ENCODE measurements at places on chromosomes 12 and 14.

DNA sequence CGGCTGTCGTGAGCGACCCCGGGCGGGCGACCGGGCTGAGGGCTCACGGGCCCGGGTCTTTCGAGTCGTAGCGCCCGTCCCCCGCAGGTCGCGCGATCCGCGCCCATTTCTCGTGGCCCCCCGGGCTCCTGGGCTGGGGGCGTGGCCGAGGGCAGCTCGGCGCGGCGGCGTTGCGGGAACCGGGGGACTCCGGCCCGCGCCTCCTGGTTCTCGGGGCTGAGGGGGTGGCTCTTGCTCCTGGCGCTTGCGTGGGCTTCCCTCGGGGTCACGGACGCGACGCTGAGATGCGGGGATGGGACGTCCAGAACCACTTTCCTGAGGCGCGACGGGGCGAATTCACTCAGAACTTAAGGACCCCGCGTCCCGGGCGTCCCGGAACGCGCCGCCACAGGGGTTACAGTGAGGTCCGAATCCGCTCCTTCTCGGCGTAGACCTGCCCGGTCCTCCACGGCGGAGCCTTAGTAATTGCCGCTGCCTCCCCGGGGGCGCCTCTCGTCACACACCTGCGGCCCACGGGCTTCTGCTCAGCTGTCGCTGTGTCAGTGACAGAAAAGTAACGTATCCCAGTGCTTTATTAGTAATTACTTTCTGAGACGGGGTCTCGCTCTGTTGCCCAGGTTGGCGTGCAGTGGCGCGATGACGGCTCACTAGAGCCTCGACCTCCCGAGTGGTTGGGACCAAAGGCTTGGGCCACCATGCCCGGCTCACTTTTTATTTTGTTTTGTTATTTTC is 606 bp downstream of the EP400 start:
- no peak for DNase-seq

DNA sequence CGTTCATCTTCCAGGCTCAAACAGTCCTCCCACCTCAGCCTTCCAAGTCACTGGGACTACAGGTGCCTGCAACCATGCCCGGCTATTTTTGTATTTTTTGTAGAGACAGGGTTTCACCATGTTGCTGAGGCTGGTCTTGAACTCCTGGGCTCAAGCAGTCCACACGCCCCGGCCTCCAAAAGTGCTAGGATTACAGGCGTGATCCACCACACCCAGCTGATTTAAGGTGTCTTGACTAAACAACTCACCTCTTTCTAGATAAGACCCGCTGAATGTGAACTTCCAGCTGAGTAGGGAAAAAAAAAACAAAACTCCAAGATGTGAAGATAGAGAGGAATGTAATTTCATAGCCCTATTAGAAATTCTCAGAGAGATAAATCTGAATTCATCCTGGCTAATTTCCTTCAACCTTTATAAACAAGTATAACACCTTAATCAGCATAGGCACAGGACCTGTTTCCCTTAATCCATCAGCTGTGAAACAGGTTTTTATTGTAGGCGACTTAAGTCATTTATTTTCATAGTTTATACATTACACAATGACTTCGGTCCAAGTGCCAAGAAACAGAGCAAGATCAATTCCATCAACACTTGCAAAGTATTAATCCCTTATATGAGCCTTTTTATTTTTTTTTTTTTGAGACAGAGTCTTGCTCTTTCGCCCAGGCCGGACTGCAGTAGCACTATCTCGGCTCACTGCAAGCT is 51.5 kb downstream of the HCAR2 start:
- no peak for DNase-seq

GRCh38 chr14:98904677-98905076 is 367.3 kb downstream of the BCL11B start:
- DNase-seq = no peak

- DNase-seq = no peak
Measured at GRCh38 chr12:93100610-93101009, 171.5 kb upstream of the EEA1 start.

GRCh38 chr14:65704850-65705249 is 292.3 kb downstream of the FUT8 start:
- no peak for DNase-seq

- no peak for DNase-seq
Measured at GRCh38 chr14:44979740-44980356, 17.9 kb downstream of the TOGARAM1 start.

- no peak for DNase-seq
Measured at GRCh38 chr14:99790978-99791376, 2.2 kb upstream of the EML1 start.

DNA sequence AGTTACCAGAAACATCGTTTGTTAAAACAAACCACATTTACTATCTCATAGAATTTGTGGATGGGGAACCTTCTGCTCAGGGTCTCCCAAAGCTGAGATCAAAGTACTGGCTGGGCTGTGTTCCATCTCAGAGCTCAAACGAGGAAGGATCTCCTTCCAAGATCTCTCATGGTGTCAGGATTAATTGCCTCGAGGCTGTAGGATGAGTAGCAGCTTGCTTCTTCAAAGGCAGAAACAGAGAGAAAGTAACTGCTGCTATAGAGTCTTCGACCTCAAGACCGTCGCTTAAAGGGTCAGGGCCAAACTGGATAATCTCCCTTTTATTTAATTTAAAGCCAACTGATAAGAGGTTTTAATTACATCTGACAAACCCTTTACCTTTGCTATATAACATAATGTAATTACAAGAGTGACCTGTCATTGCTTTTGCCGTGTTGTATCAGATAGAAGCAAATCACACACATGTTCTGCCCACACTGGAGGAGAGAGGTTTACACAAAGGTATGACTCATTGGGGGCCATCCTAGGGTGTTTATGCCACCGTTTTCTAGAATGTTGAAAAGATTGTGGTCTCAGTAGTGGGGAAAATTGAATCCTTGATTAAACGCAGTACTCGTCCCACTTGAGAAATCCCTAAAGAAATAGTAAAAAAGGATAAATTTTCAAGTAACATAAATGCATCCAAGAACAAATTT is 868.8 kb upstream of the TMEM132C start:
- no peak for DNase-seq

DNA sequence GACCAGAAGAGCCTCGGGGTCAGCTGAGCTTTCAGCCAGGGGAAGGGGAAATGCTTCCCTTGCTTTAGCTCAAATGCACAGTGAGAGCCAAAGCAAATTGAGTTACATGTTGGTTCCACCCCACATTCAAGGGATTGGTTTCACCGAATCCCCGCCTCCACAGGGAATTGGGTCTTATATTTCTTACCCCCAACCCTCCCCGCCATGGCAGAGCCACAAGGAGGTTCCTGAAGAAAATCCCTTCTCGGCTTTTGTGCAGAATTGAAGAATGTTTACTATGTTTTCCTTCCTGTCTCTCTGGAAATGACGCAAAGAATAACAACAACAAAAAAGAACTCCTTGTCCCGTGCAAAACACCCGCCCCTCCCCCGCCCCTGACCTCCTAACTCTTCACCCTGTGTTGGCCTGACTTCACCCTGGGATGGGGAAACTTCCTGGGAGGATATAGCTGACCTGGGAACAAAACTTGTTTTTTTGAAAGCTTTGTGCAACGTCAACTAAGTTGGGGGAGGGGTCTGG is 21.9 kb upstream of the CIPC start:
- no peak for DNase-seq

DNA sequence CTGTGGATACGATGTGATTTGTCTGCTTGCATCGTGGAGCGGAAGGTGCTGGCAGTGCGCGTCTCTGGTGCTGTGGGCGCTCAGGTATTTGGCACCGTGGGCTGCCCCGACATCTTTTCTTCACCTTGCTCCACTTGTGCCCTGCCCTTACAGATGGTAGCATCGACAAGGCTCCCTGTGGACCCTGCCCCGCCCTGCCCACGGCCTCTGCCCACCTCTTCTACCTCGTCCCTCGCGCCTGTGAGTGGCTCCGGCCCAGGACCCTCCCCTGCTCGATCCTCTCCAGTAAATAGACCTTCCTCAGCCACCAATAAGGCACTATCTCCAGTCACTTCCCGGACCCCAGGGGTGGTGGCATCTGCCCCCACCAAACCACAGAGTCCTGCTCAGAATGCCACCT is 36.6 kb downstream of the EP400 start:
- DNase-seq = no peak

- no peak for DNase-seq
Measured at GRCh38 chr14:56328021-56328420, 209.8 kb downstream of the PELI2 start.

DNA sequence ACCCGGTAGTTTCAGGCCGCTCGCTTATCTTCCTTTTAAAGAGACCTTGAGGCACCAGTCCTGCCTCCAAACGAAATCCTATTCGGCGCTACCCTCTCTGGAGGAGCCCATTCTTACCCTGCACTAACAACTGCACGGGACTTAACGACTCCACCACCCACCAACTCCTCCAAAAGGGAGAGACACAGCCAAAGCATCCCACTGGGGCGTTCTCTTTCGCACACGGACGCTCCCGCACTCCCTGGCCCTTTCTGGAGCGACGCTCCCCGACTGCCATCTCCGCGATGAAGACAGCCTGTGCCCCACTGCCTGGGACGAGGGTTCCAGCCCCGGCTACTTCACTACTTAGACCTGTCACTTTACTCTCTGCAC is 650 bp downstream of the GALC start:
- DNase-seq = no peak

GRCh38 chr12:13117029-13117428 is 13.6 kb upstream of the GSG1 start:
- DNase-seq = no peak

DNA sequence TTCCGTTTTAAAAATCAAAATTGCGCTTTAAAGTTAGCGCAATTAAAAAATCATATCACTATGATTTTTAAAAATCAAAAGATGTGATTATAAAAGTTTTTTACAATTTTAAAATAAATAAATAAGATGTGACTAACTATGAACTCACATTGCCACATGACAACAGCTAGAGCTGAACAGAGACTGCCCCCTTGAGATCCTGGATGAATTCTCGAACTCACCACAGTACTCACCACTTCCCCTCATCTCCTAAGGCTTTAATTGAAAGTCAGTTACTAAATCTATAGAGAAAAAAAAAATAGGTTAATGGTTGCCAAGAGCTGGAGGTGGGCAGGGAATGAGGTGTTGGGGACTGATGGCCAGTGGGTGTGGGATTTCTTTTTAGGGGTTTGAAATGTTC is 384.2 kb downstream of the ZFP36L1 start:
- DNase-seq = no peak

- DNase-seq = no peak
Measured at GRCh38 chr12:4202487-4202886, 71.1 kb upstream of the CCND2 start.

GRCh38 chr14:96723946-96724345 is 73.2 kb upstream of the VRK1 start:
- no peak for DNase-seq

DNA sequence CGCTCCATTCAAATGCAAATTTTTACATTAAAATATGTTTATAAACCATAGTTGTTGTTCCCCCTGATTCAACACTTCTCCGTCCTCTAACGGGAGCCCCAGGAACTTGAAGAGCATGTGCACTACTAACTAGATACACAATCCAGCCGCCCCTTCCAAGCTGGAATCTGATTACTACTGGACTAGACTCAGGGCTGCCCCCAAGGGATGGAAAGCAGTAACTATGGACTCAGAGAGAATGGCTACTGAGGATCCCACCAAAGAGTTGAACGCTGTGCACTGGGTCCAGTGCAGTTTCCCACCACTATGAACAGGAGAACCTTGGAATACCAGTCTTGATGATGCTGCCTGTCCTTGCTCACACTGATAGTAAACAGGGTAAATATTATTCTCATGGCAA is 48.6 kb upstream of the PCNX1 start:
- DNase-seq = no peak

DNA sequence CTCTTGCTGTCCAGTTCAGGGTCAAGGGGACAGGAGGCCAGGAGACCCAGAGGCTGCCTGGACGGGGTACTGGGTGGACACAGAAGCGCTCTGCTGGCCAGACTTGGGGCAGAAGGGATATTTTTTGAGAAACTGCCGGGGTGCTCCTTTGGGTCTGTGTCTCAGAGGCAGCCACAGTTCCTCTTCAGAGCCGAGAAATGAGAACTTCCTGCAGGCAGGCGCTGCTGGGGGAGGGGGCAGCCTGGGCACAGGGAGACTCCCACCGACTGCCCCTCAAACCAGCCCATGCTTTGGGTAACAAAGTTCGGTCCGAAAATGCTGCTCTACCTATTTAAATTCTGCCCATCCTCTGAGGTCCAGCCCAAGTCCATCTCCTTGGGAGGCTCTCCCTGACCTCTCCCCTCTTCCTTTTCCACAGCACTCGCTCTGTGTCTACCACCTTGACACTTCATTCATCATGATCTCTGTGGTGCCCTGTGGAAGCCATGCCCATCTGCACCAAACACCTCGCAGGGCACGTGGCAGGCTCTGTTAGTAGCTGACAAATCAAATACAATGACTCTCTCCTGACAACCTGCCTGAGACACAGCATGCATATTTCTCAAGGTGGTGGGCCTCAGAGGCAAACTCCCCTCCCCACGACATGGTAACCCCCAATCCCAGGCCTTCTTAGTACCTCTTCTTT is 16.4 kb downstream of the HDAC7 start:
- no peak for DNase-seq

DNA sequence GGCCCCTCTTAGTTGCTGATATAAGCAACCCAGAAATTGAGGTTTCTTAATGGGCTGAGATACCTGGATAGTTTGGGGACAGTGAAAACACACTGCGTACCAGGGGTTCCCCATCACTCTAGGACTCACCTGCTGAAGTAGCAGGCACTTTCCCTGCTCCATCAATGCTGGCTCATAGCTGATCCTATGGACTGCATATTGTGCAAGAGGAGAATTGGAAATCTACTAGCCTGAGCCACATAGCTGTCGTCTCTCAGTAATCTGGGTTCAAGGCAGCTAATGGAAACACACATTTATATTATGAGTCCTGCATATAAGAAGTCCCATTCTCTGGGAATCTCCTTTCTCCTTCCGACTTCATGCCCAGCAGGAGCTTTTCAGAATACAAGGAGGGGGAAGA is 7.3 kb upstream of the DUSP6 start:
- no peak for DNase-seq

DNA sequence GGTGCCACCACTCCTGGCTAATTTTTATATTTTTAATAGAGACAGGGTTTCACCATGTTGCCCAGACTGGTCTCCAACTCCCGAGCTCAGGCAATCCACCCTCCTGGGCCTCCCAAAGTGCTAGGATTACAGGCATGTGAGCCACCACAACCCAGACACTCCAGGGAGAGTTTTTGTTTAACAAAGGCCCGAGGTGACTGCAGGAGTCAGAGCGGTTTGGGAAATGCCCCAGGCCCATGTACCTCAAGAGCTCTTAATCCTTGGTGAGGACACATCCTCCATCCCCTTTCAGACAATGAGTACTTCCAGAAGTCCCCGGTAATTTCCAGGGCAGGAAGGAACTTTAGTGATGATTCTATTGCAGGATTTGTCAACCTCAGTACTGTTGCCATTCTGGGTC is 176.0 kb downstream of the ESRRB start:
- DNase-seq = no peak

GRCh38 chr14:36605506-36605857 is 23.1 kb upstream of the NKX2-8 start:
- no peak for DNase-seq

- DNase-seq = no peak
Measured at GRCh38 chr12:124466216-124467128, 100.9 kb downstream of the NCOR2 start.

DNA sequence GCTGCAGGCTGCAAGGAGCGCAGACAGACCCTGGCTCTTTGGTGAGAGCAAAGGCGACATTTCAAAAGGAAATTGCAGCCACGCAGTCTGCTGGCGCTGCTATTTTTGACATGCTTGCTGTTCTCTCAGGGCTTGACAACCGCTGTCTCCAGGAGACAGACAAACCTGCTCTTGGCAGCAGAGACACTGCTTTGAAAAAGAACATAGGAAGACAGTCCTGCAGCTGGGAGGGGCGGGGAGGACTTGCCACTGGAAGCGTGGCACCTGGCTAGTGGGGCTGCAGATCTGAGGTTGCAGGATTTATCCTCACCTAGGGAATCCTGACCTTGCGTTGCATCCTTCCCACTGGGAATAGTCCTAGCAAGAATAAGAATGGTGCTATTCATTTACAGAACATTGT is 91.8 kb upstream of the KCNA1 start:
- DNase-seq = no peak
